ENCODE measurements at places on chromosomes 3 and 15.
A peak's percentile ranks its signal among the peaks of the same experiment; 100 is the strongest.

DNA sequence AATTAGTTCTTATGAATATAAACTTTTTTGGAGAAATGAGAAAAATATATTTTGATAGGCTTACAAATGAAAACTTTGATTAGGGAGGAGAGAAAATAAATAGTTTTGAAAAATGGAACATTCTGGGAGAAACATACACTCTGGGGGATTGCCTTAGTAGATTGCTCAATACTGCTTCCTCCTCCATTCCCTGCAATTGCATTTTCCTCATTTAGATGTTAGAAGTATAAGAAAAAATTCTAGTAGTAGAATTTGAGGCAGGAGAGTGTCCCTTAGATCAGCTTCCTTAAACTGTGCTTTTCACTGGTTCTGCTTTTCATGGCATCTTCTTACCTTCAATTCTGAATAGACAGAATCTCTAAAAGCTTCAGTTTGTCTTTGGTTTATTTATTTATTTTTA lies 46.2 kb upstream of the CTDSPL2 start:
- no peak for DNase-seq

DNA sequence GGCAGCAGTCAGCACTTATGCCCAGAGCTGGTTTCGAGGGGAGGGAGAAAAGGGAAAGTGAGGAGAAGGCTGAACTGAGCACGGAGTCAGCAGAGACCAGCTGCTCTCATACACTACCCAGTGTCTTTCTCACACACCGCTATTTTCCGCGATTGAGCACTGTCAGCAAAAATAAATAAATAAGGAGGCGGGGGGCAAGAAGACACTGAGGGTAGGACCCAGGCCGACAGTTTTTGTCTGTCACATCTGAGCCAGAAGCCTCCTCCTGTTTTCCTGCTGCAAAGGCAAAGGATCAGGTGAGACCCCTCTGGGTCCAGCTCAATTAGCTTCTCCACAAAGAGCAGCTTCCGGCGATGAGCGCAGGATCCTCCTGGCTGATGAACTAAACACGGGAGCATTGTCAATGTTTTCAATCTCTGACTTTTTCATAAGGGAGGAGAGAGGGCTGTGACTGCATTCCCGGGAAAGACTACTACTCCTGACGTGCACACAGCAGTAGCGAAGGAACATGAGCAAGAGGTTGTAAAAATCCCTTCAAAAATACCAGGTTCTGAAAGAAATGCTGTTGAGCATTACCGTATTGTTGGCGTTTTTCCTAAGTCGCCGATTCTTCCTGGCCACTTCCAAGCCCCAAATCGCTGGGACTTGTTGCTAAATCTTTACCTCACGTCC lies 1.3 kb downstream of the FRMD5 start:
- DNase-seq, result peak; percentile 9

- no peak for DNase-seq
Observed at GRCh38 chr3:176633511-176633910, 563.8 kb downstream of the TBL1XR1 start.

- DNase-seq, result no peak
Observed at GRCh38 chr3:30505866-30506520, 100.4 kb upstream of the TGFBR2 start.

GRCh38 chr3:13857702-13858380 lies 22.0 kb downstream of the WNT7A start:
- no peak for DNase-seq

DNA sequence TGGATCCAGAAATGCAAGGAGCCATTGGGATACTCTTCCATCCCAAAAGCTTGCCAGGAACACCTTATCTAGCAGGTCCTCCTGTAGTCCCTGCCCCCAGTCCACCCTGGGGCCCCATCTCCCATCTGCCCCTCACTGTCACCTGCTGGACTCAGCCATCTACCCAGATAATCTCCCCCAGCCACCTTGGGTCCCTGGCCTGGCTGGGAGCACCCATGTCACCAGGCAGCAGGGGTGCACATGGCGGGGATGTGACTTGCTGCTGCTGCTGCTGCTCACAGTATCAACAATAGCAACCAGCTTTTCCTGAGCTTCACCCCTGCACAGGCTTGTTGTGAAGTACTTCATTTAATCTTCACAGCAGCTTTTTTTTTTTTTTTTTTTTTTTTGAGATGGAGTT lies 12.6 kb downstream of the PTH1R start:
- DNase-seq, result no peak

Data from LoVo (cell line).